ENCODE measurements at places on chromosomes 4 and X.
A peak's percentile ranks its signal among the peaks of the same experiment; 100 is the strongest.

DNA sequence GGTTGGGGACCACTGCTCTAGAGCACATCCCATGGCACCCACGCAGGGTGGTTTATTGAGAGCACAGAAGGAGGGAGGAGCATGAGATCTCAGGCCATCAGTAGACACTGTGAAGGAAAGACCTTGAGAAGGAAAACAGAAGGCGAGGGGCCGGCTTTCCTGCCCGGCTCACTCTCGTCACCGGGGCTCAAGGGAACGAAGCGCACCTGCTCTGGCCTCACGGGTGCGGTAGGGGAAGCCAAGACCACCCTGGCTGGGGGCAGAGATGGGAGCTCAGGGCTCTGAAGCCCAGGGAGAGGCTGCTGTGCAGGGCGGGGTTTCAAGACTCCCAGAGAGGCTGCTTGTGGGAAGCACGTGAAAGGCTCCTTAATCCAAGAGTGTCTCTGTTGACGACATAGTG is 105.9 kb downstream of the TNIP2 start:
- no peak for DNase-seq

DNA sequence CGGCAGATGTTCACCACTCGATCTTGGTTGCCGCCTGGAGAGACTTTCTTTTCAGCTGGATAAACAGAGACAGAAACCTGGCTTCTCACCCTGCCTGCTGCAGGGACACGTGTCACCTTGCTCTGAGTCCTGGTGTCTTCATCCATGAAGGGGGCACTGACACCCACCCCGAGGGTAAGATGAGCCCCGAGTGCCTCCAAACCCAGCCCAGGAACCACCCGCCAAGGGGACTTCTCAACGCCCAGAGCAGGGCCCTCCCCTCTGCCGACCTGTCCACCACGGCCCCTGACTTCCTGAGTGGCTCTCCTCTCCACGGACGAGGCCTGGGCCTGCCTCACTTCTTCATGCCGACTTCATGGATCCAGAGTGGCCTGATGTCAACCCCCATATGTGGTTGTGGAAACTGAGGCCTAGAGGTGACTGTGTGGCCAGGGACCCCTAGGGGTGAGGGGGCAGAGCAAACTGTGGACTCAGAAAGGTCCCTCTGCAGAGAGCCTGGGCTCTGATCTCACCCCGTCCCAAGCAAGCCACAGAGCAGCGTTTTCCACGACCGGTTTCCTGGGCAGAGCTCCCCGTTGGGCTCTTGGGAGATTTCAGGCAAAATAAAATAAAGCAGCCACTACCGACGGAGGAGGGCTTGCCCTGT is 5.1 kb downstream of the ADRA2C start:
- DNase-seq, result no peak

GRCh38 chrX:50456712-50457484 is 13.7 kb downstream of the DGKK start:
- no peak for DNase-seq

GRCh38 chrX:134792077-134792476 is 133.8 kb upstream of the PLAC1 start:
- DNase-seq, result no peak

DNA sequence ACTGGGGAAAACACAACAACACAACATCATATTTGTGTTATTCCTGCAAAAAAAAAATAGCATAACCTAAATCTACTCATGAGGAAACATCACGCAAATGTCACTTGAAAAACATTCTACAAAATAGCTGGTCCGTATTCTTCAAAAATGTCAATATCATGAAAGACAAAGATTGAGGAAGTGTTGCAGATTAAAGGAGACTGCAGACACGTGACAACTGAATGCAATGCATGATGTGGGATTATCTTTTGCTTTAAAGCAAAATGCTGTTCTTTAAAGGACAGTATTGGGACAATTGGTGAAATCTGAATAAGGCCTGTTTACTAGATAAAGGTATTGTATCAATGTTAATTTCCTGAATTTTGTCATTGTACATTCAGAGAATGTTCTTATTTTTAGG is 157.7 kb downstream of the SMIM20 start:
- no peak for DNase-seq

- peak; percentile 1 for DNase-seq
Observed at GRCh38 chrX:3044671-3045070, 3.4 kb downstream of the ARSF start.

GRCh38 chrX:69063486-69063885 is 101.8 kb downstream of the PJA1 start:
- DNase-seq, result no peak

- DNase-seq, result peak; percentile 47
Observed at GRCh38 chr4:169179609-169180521, 90.9 kb downstream of the SH3RF1 start.

- no peak for DNase-seq
Observed at GRCh38 chr4:36358173-36358572, 76.8 kb downstream of the DTHD1 start.

DNA sequence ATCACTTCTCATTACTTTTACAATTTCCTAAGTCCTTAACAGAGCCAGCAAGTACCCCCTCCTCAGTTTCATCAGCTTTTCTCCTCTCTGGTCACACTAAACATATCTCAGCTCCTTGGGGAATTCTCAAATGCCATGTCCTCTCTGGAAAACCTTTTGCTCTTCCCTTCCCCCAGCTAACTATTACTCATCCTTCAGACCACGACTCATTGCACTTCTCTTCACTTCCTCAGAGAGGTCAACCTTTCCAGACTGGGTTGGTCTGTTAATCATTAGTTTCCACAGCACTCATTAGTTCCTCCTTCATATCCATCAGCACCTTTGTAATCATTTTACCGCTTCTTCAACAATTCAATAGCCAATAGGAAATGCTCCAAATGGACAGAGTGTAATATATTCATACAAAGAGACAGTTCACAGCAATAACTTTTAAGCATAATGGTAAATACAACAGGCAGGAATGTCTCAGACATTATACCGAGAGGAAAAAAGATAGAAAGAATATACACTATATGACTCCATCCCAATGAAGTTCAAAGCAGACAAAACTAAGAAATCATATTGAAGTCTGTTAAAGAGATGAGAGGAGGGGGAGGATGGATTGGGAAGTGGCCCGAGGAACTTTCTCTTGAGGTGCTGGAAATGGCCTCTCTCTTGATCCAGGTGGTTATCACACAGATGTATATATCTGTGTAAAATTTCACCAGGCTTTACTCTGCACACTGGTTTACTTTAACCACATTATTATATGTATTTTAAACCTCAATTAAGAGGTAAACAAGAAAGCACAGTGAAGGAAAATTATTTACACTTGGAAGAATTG is 39.6 kb downstream of the DDX60L start:
- no peak for DNase-seq

DNA sequence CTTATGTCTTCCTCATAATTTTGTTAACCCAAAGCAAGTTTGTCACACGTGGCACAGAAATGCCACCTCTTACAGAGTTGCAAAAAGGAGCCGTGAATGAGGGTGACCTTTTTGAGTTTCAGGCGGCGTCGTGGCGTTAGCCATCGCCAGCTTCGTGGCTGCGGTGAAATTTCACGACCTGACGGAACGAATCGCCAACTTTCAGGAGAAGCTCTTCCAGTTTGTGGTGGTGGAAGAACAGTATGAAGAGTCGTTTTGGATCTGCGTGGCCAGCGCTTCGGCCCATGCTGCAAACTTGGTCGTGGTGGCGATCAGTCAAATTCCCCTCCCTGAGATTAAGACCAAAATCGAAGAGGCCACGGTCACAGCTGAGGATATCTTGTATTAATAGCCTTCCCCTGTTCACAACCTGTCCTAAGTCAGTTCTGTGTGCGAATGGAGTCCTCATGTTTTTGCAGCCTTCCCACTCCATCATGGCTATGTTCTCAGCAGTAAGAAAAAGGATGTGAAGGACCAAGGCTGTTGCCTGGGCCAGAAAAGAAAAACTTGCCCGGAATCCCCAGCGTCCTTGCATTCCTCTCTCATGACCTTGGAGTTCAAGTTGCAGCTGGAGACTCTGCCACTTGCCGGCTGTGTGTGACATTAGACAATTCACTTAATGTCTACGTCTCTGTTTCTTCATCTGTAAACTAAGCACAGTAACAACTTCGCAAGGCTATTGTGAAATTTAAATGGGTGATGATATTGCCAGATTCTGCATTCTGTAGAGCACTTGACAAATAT is 11.9 kb downstream of the CLRN2 start:
- DNase-seq, result no peak

DNA sequence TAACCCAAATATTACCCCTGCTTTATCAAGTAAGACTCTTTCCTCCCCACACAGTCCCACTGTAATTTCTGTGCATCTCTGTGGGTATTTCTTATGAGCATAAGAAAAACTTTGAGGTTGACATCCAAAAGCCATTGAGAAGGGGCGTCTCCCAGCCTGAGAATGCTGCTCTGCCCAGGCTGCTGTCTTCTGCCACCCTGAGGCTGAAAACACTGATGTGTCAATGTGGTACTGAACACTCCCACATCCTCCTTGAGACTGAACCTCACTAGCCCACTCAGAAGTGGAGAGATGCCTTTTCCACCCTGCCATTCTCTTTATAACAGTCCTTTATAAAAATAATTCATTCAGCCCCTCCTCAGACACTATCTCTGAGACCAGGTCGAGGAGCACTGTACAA is 120.8 kb downstream of the SMIM20 start:
- no peak for DNase-seq

DNA sequence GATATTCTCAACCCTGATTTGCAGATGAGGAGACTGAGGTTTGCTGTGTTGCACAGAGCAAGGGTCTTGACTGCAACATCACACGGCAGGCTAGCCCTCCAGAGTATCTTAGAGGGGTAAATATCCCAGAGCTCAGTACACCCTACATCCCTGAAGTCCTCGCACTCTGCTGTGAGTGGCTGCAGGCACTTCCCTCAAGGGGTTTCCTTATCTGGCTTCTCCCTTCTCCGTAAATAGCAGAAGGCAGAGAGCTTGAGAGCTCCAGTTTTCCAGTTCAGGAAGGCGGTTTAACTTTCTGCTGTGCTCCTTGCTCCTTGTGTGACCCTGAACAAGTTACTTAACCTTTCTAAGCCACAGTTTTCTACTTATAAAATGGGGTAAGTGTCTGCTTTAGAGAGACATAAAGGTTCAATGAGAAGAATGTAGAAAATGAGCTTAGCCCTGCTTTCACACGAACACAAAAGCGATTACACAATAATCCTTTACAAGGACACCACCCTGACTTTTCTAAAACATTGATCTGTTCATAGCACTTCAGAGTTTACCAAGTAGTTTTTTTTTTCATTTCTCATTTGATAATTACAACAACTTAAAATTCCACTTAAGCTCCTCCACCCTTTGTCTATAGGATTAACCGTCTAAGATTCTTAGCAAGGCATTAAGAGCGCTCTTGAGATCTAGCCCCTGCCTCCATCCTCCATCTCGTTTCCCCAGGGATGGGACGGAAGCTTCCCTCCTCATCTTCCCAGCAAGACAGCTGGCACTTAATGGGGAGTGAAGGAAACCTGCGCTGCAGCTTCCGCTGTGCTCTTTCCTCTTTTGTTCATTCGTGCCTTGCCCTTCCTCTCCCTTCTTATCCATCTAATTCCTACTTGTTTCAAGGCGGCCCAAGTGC is 68.4 kb downstream of the TAPT1 start:
- DNase-seq, result no peak

GRCh38 chrX:32744921-32745320 is 466.4 kb downstream of the DMD start:
- DNase-seq, result no peak

- DNase-seq, result peak; percentile 34
Observed at GRCh38 chr4:40055511-40055862, 1.2 kb upstream of the N4BP2 start.

GRCh38 chr4:32133734-32134133 is 1413.6 kb downstream of the PCDH7 start:
- DNase-seq, result no peak

DNA sequence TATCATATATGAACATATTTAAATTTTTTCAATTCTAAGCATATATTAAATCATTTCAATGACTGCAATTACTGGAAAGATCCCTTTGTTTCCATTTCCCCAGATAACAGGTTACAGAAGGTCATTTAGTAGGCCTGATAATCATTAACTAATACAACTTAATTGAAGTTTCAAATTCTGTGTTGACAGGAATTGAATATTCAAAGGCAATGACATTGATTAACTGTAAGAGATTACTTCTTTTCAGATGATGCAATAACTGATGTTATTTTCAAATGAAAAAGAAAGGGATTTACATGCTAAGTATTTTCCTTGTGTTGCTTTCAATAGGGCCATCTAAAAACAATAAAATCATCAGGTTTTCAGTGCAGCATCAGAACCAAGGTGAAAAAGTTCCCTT is 81.1 kb upstream of the ENPEP start:
- no peak for DNase-seq

DNA sequence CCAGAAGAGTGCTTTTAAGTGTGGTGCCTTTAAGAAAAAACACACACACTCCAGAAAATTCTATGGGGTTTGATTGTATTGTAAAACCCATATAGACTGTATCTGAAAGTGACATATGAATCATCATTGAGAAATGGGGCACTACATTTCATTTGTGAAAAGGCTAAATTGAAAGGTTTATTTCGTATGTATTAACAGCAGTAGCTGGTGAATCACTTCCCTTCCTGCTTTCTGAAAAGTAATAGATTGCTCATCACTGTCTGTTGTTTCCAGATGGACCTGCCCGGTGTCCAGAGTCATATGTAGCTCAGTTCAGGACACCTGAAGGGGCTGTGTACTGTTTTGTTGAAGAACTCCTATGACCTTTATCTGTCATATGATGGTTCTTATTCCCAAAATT is 28.1 kb upstream of the HPRT1 start:
- DNase-seq, result no peak

- no peak for DNase-seq
Observed at GRCh38 chr4:185263419-185263818, 54.0 kb downstream of the SNX25 start.

DNA sequence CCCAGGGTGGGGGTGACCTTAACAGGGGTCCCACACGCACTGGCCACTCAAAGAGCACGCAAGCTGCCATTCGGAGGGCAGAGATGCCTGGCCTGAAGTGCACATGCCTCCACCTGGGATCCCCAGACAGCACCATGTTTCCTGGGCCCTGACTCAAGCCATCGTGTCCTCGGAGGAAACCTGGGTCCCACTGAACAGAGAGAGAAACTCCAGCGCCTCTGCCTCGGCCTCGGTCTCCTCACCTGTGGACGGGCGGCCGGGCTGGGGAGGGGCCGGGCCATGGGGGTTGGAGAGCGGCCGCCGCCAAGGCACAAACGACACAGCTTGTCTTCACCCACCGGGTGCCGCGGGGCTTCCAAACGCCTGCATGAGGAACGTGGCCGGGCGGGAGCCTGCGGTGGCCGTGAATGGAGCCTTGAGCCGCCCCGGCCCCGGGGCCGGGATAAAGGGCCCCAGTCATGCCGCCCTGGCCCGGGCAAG is 30.0 kb upstream of the FGFR3 start:
- no peak for DNase-seq

GRCh38 chr4:123401271-123402120 is 4.9 kb downstream of the SPRY1 start:
- DNase-seq, result no peak

DNA sequence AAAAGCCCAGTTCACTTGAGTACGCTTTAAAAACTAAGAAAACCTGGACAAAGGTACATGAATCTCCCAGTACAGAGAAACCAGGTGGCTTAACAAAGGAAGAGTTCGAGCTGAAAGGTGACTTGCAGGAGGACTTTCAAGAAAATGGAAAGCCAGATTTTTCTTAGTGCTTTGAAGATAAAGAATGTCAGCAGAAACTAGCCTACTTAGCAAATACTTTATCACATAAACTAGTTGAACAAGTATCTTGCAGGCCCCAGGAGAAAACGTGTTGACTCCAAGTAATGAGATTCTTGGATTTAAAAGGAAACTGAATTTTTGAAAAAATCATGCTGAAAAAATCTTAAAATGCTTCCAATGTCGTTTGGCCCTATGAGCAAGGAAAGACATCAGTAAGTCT is 26.4 kb downstream of the CDKN2AIP start:
- no peak for DNase-seq
